Fibroblast of upper back skin (primary cell): ENCODE measurements at places on chromosomes 6 and 20.

DNA sequence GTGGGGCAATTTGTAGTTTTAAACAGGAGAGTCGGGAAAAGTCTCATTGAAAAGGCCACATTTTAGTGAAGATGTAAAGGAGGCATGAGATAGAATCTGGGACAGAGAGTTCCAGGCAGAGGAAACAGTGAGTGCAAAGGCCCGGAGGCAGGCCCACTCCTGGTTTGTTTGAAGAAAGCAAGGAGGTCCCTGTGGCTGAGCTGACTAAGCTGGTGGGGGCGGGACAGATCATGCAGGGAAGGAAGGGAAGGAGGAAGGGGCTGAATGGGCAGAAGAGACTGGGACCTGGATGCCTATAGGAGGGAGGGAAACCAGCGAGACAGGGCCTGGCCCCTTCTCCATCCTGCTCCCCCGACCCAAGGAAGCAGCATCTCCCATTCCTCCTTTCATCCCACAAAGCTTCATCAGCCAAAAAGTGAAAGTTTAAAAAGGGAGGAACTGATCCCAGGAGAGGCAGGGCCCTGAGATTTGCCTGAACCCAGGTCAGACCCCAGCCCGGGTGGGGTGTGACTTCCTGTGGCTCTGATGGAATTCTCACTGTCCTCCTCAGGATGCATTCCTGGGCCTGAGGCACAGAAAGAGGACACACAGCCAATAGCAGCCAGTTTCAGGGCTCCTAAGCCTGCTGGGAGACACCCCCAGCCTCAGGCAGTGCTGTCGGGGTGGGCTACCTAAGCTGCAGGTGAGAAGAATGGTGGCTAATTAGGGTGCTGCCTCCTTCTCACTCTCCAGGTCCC lies 54.2 kb upstream of the SIRPA start:
- no peak for DNase-seq

DNA sequence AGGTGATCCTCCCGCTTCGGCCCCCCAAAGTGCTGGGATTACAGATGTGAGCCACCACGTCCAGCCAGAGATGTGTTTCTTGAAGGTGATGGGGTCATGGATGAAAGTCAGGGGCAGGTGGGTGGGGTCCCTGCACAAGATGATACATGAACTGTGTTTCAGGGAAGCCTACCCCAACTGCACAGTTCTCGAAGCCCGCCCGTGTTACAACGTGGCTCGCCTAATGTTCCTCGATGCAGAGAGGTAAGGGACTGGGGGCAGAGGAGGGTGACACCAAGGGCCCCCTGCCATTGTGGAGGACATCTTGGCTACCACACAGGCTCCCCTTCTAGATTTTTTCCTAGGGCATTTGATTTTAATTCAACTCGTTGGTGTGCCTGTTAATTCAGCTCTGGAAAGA lies 11.9 kb upstream of the CAPN11 start:
- DNase-seq: no peak

DNA sequence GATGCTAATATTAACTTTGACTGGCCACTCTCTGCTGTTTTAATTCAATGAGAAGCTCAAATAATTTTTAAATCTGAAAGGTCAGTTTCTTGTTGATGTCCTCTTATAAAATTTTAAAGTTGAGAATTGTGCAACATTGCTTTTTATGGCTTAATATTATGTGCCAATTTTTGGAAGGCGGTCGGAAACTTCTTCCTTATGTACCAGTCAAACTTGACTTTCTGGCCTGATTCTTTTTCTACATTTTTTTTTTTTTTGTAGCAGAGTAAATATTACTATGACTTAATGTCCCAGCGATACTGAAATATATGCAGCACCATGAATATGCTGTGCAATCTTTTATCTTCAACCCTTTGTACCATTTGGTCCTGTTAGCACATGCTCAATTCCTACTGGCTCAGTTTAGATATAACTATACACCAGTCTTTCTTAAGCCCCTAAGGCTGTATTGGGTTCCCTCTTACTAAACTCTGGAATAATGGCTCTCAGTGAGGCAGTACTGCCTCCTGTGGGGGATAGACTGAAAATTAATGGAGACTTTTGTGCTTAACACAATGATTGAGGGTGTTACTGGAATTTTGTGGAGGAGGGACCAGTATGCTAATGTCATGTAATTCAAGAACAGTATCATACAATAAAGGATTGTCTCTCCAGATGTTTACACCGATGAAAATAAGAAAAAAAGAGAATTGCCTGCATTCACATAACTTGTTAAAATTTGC lies 156.4 kb upstream of the SYNCRIP start:
- no peak for DNase-seq

DNA sequence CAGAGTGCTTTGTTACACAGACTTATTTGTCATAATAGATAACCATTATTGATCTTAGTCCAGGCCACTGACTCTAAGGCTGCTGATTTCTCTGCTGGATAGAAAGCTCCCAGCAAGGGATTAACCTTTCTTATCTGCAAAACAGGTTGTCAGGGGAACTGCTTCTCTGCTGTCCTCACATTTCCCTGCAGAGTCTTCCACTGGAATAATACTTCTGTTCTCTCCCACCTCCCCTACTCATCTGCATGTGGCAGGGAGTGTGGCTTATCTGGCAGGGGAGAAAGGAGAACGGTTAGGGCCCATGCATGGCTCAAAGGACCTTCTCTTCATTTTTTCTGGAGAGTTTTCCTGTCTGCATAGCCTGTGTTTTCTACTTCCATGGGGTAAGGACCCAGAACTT lies 86.2 kb downstream of the LAMP5 start:
- DNase-seq: no peak

DNA sequence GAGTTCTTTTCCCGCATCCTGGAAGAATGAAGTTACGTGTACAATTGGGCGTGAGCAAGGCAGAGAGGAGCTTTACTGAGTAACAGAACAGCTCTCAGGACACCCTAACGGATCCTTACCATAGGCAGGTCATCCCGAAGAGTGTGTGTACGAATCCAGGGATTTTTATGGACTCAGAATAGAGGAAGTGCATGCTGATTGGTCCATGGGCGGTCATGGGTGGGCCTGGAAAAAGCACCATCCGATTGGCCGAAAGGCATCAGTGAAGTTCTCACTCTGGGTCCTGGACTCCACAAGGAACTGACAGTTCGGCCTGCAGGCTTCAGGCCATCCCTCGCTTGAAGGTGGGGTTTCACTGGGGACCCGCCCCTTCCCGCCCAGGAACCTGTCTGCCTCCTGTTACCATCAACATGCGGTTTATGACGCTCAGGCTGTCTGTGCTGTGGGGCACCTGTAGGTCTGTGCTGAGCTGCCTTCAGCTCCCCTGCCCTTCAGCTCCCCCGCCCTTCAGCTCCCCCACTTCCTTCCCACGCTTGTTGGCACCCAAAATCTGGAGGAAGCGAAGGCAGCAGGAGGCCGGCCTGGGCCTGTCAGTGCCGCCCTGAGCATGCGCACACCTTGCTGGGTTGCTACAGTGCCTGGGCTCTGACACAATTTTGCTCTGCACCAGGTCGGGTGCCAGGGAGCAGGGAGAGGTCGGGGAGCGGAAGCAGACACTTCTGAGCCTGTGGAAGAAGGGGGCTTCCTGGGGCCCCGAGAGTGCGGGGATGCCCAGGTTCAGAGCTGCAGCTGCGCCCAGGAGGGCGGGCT lies 57.9 kb upstream of the MANEA start:
- DNase-seq: no peak

- DNase-seq: no peak
These were observed 34.7 kb downstream of the SOBP start for GRCh38 chr6:107524626-107525025.

GRCh38 chr20:62063981-62064769 lies 1.5 kb downstream of the TAF4 start:
- DNase-seq: no peak

DNA sequence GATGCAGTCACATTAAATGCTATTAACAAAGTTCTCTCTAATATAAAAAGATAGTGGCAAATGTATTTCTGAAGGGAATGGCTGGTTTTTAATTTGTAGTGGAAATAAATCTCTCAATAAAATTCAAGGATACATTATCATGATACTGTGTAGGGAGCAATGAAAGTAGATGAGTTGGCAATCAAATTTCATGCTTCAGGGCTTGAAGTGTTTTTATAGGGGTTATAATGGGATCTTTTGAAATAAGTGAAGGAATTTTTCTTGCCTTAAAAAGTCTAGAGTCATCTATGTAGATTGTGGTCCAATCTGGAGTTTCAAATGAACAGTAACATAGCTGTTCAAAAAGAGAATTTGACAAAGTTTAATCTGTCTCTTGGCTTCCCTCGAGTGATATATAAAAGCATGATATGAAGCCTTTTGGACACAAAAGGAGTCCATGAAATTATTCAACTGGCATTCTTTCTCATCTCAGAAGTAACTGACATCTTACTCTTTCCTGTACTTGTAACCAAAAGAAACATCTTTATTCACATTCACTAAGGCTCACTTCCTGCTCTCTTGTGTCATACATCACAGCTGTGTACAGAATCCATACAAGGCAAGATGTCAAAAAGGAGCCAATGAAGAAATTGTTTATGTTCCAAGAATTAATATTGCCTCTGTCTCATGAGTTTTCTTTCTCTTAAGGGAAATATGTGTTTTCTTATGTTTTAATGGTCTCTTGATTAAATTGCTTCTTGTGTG lies 591.0 kb upstream of the GJE1 start:
- DNase-seq: peak; percentile 17

DNA sequence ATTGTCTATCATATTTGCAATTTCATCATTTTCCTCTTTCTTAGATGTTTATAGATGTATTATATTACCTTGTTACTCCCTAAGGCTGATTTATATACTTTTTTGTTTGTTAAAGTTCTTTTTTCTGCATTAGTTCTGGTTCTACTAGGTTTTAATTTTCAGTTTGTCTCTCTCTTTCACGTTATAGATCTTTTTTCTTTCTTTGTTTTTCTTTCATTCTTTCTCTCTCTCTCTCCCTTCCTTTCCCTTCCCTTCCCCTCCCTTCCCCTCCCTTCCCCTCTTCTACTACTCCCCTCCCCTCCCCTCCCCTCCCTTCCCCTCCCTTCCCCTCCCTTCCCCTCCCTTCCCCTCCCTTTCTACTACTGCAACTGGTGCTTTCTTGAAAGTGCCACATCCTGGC lies 345.3 kb downstream of the CENPW start:
- no peak for DNase-seq

DNA sequence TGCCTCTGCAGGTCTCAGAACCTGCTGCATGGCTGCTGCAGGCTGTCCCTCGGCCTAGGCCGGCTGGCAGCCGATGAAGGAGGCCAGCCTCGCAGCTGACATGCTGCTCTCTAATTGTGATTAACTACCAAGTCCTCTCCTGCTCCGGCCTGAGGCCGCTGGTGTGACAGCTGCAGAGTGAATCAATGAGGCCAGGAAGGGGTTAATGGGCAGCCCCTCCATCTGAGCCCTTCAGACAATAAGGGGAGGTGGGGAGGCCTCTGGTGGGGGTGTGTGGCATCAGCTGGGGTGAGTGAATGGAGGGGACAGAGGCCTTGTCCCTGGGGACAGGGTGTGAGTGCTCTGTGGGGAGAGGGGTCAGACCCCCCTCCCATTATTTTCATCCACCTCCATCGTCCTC lies 34.4 kb downstream of the SLC52A3 start:
- no peak for DNase-seq

- DNase-seq: no peak
These were observed 32.2 kb downstream of the HTR1E start for GRCh38 chr6:86969573-86969972.

GRCh38 chr20:49766979-49767521 lies 45.6 kb upstream of the SLC9A8 start:
- DNase-seq: no peak

DNA sequence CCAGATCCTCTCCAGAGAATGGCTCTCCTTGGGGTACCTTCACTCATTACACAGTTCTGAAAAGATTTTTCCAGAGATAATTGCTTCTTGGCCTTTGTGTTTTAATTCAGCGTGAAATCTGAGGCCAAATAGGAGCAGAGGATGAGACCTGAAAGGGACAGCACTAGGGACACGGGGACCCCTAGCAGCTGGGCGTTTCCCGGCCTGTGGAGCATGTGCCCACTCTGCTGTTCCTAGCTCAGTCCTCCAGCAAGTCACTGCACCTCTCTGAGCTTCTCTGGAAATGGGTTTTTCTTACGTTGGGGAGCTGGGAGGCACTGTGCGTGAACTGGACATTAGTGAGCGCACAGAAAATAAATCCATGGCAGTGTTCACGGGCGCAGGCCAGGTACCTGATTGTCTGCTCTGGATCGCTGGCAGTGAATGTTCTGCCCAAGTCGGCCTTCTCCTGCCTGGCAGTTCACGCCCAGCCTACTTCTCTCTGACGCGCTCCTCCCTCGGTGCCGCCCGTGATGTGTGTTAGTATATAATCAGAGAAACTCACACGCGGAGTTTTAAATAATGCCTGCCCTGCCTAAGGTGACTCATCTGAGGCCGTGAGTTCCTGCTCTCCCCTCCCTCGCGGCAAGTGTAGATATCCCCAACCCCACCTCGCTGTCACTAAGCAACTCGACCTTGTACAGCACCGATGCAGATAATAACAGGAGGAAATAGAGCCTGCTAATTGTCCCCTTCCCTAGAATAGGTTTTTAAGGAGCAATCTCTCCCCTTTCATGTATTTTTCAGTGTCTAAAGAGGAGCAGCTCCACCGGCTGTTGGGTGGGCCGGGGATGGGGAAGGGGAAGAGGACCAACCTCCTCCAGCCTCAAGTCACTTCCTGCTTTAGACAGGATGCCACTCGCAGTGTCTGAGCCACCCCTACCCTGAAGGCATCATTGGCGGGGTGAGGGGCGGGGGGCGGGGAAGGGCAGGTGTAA lies 2.7 kb upstream of the TUBB2A start:
- no peak for DNase-seq

DNA sequence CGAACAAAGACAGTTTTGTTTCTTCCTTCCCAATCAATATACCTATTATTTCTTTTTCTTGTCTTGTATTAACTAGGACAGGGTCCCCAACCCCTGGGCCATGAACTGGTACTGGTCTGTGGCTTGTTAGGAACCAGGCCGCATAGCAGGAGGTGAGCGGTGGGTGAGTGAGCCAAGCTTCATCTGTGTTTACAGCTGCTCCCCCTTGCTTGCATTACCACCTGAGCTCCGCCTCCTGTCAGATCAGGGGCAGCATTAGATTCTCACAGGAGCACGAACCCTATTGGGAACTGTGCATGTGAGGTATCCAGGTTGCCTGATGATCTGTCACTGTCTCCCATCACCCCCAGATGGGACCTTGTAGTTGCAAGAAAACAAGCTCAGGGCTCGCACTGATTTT lies 151.9 kb downstream of the CDKAL1 start:
- no peak for DNase-seq

GRCh38 chr6:118867181-118867580 lies 26.8 kb upstream of the ASF1A start:
- DNase-seq: no peak

GRCh38 chr20:38158701-38159351 lies 6.2 kb downstream of the TGM2 start:
- DNase-seq: no peak

- DNase-seq: no peak
These were observed 43.0 kb upstream of the TGM2 start for GRCh38 chr20:38208088-38208487.

GRCh38 chr6:126672649-126673048 lies 332.7 kb downstream of the CENPW start:
- peak; percentile 90 for DNase-seq

DNA sequence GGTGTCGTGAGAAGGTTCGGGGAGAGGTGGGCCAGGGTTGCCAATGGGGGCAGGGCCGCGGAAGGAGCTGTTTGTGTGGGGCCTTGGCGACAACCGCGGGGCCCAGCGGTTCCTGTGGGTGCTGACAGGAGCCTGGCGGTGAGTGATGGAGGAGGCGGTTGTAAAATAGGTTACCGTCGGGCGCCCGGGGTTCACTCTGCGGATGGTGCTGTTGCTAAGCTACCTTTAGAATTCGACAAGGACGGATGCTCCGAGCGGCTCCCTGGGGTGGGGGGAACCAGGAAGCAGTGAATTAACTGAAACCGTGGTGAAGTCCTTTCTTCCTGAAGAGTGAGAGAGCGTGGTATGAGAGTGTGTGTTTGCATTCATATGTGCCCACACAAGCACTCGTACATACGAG lies 61.7 kb downstream of the CDH22 start:
- no peak for DNase-seq
